GDM1 (cell line): ENCODE measurements at places on chromosomes 7 and 10.

GRCh38 chr10:25114036-25114411 lies 60.8 kb upstream of the GPR158 start:
- no peak for DNase-seq

GRCh38 chr7:2437537-2438148 lies 34.2 kb downstream of the CHST12 start:
- no peak for DNase-seq

- no peak for DNase-seq
These were observed 43.6 kb upstream of the WNT16 start for GRCh38 chr7:121285066-121285667.

DNA sequence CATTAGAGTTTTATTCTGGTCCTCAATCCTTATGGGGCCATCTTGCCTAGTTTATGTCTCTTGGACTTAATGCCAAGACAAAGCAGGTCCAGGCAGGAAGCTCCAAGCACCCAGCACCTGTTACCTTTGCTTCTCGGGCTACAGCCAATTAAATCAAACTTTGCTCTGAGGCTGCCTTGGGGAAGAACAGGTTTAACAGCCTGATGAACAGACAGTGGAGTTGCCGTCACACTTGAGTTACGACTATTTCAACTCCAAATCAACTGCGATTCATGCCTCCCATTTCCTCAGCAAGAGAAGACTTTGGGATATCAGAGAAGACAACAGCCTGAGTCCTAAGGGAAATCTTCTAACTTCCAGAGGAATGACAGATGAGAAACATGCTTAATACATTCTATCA lies 62.2 kb downstream of the XPNPEP1 start:
- no peak for DNase-seq

DNA sequence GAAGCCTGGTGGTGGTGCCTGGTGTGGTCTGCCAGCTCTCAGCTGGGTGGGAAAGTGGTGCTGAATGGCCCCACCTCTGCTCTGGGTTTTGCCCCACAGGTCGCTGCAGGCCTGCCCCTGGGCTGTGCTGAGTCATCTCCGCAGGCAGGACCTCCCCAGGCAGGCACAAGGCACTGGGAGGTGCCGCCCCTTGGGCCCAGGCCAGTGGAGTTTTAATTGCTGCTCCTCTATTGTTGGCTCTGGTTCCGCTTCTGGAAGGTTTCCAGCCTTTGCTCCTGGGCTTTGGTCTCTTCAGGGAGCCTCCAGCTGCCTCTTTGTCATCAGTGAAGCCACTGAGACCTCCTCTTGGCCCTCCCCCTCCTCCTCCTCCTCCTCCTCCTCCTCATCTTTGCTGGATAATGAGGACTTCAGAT lies 180.3 kb upstream of the GRB10 start:
- DNase-seq, result no peak

DNA sequence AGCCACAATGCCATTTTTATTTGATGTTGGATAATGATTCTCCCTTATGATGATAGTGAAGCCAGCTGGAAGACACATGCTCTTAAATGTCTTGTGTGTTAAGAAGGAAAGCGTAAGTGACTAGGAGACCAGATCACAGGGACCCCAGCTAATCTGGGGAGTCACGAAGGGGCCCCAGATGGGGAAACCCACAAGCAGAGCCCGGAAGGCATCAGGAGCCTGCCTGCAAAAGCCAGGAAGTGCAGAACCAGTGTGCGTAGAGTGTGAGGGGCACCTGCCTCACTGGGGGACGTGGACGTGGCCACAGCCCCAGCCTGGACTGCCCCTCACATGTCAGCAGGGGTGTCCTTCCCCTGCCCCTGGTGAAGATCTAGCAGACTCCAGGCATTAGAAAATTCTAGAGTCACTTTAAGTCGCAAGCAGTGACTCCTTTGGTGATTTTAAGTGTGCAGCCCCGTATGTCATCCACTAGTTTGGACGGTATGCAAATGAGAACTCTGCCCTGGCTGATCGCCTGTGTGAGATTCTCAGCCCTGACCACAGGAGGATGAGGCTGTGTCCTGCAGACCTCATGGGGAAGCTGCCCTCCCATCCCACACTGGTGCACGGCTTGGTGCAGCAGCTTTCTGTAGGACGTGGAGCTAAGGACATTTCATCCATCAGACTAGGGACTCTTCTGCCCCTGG lies 243.0 kb downstream of the WDR37 start:
- no peak for DNase-seq

- DNase-seq, result no peak
These were observed 55.8 kb downstream of the PTN start for GRCh38 chr7:137287651-137288258.

GRCh38 chr10:45532480-45532879 lies 140.1 kb downstream of the ZFAND4 start:
- peak; percentile 25 for DNase-seq

DNA sequence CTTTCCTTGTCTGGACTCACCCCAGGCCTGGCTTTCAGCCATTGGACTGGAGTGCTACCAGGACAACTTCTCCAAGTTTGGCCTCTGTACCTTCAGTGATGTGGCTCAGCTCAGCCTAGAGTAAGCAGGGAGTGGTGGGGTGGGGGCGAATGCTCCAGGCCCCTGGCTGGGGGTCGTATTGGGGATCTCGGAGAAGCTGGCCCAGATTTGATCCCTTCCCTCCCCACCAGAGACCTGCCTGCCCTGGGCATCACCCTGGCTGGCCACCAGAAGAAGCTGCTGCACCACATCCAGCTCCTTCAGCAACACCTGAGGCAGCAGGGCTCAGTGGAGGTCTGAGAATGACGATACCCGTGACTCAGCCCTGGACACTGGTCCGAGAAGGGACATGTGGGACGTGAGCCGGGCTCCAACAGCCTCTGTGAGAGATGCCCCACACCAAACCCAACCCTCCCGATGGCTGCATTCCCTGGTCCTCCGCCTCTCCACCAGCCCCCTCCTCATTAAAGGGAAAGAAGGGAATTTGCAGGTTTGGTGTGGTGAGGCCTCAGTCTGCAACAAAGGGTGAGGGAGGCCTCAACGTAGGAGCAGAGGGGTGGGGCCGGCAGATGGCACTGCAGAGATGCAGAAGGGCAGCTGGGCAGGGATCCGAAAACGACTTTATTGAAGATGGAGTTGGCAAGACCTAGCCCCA lies 14.8 kb downstream of the TRPV6 start:
- DNase-seq, result no peak

DNA sequence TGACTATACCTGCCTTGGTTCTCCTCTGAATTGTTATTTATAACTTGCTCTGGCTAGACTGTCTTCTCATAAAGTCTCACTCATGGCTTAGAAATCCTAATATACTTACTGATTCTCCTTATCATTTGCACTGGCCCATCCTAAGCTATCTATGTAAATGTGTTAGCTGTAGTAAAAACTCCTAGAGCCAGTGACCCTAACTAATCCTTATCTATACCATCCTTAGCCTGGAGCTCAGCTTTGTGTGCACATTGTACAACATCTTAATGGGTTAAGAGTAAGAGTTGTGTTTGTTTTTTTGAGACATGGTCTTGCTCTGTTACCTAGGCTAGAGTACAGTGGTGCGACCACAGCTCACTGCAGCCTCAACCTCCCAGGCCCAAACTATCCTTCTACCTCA lies 40.8 kb downstream of the LAMB4 start:
- DNase-seq, result no peak

DNA sequence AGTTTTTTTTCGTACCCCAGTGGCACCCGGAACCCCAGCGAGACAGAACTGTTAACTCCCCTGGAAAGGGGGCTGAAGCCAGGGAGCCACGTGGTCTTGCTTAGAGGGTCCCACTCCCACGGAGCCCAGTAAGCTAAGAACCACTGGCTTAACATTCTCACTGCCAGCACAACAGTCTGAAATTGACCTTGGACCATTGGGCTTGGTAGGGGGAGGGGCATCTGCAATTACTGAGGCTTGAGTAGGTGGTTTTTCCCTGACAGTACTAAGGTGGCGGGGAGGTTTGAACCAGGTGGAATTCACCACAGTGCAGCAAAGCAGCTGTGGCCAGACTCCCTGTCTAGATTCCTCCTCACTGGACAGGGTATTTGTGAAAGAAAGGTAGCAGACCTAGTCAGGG lies 196.5 kb downstream of the ADK start:
- DNase-seq, result no peak

DNA sequence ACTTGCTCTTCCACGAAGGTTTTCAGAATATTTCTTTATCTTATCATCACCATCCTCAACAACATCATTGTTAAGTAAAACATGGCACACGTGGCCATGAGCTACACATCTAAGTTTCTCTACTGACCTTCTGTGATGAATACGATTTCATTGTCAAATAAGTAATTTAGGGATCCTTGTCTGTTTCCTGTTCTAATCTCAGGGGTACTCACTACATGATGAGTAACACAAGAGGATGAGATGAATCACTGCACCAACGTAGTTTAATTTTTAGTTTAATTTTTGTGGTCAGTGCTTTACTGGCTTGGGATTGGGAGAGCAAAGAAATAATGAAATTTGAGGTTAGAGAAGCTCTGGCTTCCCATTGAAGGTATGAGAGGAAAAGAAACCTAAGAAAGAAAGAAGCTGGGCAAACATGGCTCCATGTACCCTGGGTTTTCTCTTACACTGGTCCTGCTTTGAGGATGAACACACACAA lies 461.9 kb upstream of the KLF6 start:
- no peak for DNase-seq

- DNase-seq, result no peak
These were observed 228.5 kb downstream of the SORCS1 start for GRCh38 chr10:106935978-106936451.

GRCh38 chr7:158550394-158550700 lies 37.3 kb downstream of the PTPRN2 start:
- no peak for DNase-seq

DNA sequence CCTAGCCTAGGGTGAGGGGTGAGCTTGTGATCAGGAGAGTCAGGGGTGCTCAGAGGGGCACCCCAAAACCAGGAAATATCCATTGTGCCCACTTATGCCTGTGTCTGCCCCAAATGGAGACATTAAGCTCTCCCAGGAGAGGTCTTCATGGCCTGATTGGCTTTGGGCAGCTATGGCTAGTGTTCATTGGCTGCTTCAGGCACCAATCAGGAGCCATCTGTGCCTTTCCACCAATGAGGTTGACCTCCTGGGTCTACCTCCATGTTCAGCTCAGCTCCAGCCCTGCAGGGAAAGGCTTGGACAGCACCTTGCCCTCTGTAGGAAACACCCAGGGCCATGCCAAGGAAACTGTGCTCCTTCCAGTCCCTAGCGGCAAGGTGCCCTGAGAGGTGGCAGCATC lies 23.9 kb upstream of the HSPB1 start:
- no peak for DNase-seq

GRCh38 chr7:6020371-6021286 lies 10.5 kb upstream of the ANKRD61 start:
- no peak for DNase-seq

GRCh38 chr10:52436664-52437063 lies 122.6 kb downstream of the DKK1 start:
- DNase-seq, result no peak

DNA sequence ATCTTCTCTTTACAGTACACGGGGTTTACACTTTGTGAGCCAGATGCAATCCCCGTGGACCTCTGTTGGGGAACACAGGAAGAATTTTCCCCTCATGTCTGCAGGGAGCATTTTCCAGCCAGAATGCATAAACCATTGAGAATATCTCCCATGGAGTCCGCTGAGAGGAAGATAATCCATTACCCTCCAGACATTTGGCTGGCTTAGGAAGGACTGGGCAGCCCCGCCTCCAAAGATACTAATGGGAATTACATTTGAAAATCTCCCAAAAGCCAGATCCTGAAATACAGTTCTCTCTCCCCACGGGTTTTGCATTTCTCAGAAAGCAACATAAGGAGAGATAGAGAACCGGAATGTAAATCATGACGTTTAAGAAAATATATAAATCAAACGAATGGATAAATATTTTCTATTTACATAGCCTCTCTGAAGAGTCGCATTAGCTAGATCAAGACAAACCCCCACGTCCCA lies 53.5 kb downstream of the TRIL start:
- no peak for DNase-seq

GRCh38 chr7:36281945-36282717 lies 107.5 kb upstream of the ANLN start:
- no peak for DNase-seq

GRCh38 chr7:70014472-70015177 lies 416.4 kb downstream of the AUTS2 start:
- no peak for DNase-seq

DNA sequence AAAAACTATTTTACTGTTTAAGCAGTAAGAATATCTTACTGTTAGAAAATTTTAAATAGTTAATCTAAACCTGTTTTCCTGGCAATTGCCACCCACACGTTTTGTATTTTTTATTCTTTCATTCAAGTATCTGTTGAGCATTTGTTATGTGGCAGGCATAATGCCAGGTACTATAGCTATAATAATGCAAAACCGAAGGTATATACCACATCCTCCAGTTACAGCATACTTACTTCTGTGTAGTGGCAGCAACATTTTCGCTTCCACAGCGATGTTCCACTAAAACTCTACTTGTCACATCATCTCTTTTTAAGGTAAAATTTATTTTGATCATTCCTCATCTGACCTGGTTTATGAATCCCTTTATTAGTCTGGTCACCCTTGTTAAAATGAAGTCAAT lies 30.0 kb downstream of the WASL start:
- no peak for DNase-seq

- DNase-seq, result no peak
These were observed 455.0 kb downstream of the GFRA1 start for GRCh38 chr10:115818012-115818411.

- DNase-seq, result no peak
These were observed 153.7 kb downstream of the NRBF2 start for GRCh38 chr10:63286754-63287264.

DNA sequence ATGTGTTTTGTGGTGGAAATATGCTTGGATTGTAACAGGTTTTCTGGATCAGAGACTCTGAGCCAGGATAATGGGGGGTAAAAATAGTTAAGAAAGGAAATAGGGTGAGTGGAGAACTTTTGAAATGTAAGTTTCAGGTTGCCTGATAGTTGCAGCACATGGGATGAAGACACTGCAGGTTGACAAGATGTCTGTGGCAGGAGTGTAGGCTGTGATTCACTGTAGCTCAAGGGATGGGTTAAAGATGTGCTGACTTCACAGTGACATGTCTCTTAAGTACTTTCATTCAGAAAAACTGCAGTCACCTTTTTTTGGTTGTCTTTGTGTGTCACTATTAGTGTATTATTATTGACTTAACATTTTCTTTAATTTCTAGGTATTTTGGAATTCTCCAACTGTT lies 63.5 kb upstream of the SLC39A12 start:
- DNase-seq, result no peak

- peak; percentile 93 for DNase-seq
These were observed at the start of gene SEC61A2 for GRCh38 chr10:12129222-12130111. Gene SEC61A2 (plus strand): TSS chr10:12129677. CDS start chr10:12129788, 111 bp downstream.

DNA sequence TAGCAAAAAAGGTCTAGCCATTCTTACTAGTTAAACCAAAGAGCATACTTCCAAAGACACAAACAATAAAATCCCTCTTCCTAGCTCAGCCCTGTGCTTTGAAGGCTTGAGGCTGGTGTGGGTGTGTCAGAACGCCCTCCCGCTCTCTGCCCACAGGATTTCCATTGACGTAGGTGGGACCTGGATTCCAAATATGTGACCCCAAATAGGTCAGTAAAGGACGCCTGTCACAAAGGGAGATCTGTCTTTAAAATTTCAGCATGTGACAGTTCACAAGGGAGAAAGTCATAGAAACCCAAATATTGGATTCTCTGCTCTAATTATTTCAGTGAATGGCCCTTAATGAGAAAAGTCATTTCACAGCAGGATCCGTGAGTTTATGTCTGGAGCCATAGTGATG lies 39.9 kb upstream of the LYZL1 start:
- DNase-seq, result no peak
